ENCODE measurements at places on chromosomes 1 and 21. TPM values are rescaled to one million over a fixed set of nuclear protein-coding genes. Genes with fewer than 3 reads are reported as not detected.
A peak's percentile ranks its signal among the peaks of the same experiment; 100 is the strongest.

Gene CRYBG2
- 7.6 TPM for total RNA-seq

Gene CGN
- total RNA-seq, result 0.82 TPM

Gene HEYL
- not detected for total RNA-seq

GRCh38 chr1:16073490-16074119, at the start of gene FAM131C:
Gene FAM131C, minus strand, starts transcription at chr1:16073651. Its CDS starts 209 bp downstream, at chr1:16073442.
- DNase-seq, result peak; percentile 39

DNA sequence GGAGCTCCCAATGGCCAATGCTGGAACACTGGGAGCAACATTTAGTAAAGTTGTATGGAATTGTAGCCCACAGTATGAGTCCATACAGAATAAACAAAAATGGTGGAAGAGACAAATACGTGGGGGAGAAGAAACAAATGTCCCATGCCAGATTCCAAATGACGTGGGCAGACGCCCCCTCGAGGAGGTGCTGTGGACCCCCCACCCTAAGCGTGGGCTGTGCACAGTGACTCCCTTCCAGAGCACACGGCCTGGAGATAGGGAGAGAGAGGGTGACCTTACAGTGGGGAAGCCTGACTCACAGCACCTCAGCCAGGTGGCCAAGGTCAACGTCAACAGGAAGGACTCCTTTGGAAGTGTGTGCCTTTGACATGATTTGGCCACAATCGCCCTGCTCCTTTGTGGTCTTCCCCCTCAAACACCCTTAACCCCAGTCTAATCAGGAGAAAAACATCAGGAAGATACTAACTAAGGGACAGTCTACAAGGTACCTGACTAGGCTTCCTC, 13.7 kb upstream of the PDE9A start:
- DNase-seq, result no peak

DNA sequence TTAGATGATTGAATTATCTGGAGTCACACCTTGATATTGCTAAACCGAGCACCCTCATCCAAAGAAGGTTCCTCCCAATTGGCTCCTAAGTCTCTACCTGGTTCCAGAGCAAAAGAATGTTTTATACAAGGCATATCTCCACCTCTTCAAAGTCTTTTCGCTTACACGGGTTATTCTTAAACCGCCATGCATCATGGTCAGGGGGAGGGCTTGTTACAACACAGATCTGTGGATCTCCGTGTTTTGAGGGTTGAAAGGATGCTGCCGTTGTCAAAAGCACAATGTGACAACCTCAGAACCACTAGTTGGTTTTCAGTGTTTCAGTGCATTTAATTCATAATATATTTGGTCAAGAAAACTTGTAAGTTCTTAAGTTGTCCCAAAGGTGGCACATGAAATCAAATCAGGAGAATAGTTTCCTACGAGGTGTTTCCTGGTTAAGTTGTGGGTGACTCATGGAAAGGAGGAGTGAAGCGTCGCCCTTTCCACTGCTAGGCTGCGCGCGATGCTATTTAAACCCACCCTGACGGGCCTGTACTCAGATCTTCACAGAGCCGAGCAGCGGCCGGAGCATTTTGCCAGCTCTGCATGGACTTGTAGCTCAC, 1531.6 kb upstream of the TPTE start:
- no peak for DNase-seq

GRCh38 chr1:239792157-239792556, 299.5 kb upstream of the FMN2 start:
- DNase-seq, result no peak

GRCh38 chr1:91819038-91819788, 66.7 kb downstream of the TGFBR3 start:
- no peak for DNase-seq

GRCh38 chr1:46991083-46991923, 32.2 kb upstream of the CYP4X1 start:
- no peak for DNase-seq

- DNase-seq, result no peak
Measured at GRCh38 chr1:204885288-204885711, 14.6 kb downstream of the NFASC start.

GRCh38 chr1:198901266-198901665, 262.4 kb downstream of the PTPRC start:
- DNase-seq, result no peak

- DNase-seq, result no peak
Measured at GRCh38 chr1:151540982-151541377, 871 bp downstream of the TUFT1 start.

All from activated CD8-positive, alpha-beta T cell treated with anti-CD3 and anti-CD28 coated beads, Interleukin-2, amount 10 ng/mL, durations not matched to agents 7 days and 5 days (primary cell).